EL (cell line): ENCODE measurements at places on chromosomes 7 and 10.

- no peak for DNase-seq
Measured at GRCh38 chr7:37247861-37248260, 200.8 kb downstream of the ELMO1 start.

DNA sequence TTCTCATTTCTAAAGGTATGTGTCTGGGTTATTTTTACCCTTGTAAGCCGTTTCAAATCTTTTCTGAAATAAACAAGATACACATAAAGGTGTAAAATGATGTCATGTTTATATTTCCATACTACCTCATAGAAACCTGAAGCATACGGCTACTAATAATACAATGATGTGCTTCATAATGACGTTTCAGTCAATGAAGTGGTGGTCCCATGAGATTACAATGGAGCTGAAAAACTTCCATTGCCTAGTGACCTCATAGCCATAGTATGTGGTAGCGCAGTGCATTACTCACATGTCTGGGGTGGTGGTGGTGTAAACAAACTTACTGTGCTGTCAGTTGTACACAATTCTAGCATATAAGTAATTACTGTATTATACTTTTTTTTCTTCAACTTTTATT is 24.9 kb downstream of the EPDR1 start:
- no peak for DNase-seq

GRCh38 chr10:125479059-125479458 is 203.9 kb downstream of the TEX36 start:
- no peak for DNase-seq

GRCh38 chr7:116331020-116331419 is 120.7 kb downstream of the TES start:
- peak; percentile 41 for DNase-seq

GRCh38 chr10:1210667-1211066 is 154.5 kb downstream of the WDR37 start:
- no peak for DNase-seq

GRCh38 chr7:44976746-44977196 is 2.0 kb downstream of the MYO1G start:
- DNase-seq, result no peak

DNA sequence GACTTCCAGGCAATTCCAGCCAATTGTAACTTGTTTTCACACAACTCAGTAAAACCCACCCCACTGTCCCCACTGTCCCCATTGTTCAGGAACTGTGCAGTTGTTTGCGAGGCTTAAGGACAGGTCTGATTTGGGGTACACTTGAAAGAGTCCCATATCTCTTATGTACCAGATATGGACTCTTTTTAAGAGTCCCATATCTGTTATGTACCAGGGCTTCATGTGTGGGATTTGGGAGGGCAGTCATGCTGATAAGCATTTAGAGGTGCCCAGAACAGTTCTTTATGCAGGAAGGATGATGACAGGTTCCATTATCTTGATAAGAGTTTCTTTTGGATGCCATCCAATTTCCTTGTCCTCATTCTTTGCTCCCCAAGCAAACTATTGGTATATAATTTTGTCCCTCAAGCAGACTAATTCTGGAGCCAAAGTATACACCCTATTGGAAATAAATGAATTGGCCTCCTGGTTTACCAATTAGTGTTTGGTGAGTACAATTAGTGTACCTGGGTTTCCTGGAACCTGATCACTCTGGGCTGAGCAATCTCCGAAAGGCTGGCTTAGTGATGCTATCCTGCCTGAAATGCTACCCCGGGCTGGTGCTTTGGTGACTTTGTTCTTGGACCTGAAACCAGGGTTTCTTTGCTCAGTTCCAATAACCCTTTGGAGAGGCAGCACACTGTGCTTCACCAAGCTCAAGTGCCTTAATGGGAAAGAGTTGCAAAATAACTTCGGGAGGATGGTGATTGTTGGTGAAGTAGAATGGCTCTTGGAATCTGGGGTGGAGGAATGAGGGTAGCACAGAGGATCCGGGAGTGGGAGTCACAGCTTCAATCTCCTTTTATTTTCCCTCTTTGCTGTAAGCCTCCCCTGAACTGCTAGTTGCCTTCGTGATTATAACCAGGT is 6.2 kb upstream of the DMBT1 start:
- DNase-seq, result no peak

- DNase-seq, result no peak
Measured at GRCh38 chr7:27890205-27890849, 150.4 kb downstream of the TAX1BP1 start.

- DNase-seq, result peak; percentile 9
Measured at GRCh38 chr10:6269953-6270867, 67.5 kb downstream of the PFKFB3 start.

- DNase-seq, result no peak
Measured at GRCh38 chr7:128104108-128104742, 73.0 kb upstream of the LRRC4 start.

GRCh38 chr7:109178342-109178741 is 608.7 kb downstream of the DNAJB9 start:
- no peak for DNase-seq

- peak; percentile 20 for DNase-seq
Measured at GRCh38 chr10:120600871-120601649, 144.0 kb downstream of the PLPP4 start.

GRCh38 chr7:132492823-132493445 is 83.3 kb downstream of the PLXNA4 start:
- DNase-seq, result no peak

DNA sequence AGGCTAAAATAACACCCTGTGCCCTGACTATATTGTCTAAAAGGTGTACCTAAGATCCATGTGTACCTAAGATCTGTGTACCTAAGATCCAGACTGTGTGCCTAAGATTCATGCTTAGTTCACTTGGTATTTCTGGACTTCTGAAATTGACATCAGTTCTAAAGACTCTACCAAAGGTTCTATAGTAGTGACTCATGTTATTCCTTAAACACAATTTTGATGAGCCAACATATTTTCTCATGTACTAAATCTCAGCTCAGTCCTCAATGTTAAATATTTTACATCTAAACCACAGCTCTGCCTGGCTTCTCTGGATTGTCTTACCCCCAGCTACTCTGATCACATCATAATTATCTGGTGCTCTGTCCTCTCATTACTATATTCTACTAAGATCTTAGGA is 802.3 kb upstream of the SORCS1 start:
- no peak for DNase-seq

DNA sequence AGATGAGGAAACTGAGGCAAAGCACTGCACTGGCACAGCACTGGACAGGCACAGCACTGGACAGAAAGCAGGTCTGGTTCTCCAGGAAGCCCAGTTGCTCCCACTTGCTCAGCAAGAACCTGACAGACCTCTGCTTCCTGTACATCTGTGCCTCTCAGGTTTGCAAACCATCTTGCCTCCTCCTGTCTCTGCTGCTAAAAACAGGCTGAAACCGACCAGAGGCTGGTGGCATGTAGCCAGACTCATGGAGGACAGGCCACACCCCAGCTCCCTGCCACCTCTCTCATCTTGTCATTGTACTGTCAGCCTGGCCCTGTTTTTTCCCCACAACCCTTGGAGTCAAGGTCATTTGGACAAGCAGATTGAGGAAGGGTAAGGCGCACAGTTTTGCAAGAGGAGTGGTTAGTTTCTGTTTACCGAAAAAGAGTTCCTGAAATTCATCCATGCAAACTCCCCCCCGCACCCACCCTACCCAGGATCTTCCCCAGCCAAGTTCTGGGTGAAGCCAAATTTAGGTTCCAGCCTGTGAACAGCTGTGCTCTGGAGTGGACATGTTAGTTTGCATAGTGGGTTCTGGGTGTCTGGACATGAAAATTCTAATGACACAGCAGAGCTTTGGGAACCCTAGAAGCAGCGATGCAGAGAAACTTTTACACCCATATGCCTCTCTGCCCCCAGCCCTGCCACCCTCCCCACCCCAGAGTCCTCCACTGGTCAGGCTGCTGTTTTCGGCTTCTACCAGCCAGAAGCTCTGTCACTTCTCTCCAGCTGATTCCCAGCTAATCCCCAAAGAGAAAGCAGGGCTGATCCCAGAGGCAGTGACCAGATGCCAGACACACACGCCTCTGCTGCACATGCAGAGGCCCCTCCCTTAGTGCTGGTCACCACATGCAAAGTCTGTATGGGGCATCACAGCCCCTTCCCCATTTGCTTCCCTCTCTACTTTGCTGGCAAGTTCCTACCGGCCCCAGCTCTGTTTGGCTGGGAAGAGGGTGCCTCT is 8.5 kb upstream of the C10orf105 start:
- no peak for DNase-seq

DNA sequence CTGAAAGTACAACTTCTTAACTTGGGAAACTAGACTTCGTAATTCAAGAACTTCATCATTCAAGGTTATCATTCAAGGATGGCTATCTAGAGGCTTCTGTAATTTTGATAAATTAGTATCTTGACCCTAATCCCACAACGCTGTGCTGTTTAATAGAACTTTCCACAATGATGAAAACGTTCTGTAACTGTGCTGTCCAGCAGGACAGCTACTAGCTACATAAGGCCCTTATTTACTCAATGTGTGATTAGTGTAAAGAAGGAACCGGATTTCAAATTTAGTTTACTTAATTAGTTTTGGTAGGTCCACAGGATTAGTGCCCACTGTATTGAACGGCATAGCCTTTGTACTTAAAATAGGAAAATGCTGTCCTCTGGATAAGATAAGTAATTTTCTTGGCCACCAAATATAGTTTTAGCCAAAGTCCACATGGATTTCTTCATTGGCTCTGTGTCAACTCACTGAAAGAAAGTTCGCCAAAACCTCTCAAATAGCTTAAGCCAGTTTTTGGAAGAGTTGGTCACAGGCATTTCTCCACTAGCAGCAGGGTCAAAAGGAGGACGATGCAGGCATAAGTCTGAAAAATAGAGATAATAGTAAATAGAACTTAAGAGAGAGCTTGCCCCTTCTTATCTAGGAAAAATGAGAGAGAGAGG is 17.3 kb downstream of the DGKI start:
- DNase-seq, result no peak

DNA sequence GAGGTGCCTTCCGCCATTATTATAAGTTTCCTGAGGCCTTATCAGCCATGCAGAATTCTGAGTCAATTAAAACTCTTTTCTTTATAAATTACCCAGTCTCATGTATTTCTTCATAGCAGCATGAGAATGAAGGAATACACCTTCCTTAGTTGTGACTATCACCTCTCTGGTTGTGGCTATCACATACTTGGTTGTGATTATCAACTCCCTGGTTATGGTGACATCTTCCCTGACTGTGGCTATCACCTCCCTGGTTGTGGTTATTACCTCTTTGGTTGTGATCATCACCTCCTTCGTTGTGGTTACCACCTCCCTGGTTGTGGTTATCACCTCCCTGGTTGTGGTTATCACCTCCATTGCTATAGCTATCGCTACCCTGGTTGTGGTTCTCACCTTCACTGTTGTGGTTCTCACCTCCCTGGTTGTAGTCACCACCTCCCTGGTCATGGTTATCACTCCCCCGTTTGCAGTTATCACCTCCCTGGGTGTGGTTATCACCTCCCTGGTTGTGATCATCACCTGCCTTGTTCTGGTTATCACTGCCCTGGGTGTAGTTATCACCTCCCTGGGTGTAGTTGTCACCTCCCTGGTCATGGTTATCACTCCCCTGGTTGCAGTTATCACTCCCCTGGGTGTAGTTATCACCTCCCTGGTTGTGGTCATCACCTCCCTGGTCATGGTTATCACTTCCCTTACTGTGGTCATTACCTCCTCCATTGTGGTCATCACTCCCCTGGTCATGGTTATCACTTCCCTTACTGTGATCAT is 105.9 kb downstream of the GPR26 start:
- no peak for DNase-seq

GRCh38 chr10:62133618-62134017 is 135.0 kb downstream of the RTKN2 start:
- no peak for DNase-seq

- DNase-seq, result no peak
Measured at GRCh38 chr7:128812514-128813168, 17.6 kb upstream of the FLNC start.

GRCh38 chr10:60572511-60573194 is 183.0 kb upstream of the ANK3 start:
- DNase-seq, result peak; percentile 29

DNA sequence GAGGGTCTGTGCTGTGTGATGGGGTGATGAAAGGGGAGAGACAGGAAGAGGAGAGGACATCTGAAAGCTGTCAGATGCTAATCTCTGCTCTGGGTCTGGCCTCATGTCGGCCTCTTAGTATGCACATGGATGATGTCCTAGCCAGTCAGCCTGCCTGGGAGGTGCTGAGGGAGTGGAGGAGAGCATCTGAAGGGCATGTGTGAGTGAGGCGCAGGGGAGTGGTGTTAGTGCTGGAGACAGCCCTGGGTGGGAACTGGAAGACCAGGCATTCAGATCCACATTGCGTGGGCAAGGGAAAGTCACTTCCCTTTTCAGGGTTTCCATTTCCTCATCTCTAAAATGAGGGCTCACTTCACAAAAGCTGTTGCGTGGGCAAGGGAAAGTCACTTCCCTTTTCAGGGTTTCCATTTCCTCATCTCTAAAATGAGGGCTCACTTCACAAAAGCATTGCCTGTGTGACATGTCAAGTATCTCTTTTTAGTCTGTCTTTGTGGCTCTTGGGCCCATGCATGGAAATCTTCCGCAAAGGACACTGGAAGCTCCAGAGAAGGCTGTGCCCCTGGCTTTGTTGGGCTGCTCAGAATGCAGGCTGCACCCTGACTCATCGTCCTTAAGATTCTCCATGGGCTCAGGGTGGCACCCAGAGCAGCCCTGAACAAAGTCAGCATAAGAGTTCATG is 10.0 kb downstream of the SFTPD start:
- no peak for DNase-seq

DNA sequence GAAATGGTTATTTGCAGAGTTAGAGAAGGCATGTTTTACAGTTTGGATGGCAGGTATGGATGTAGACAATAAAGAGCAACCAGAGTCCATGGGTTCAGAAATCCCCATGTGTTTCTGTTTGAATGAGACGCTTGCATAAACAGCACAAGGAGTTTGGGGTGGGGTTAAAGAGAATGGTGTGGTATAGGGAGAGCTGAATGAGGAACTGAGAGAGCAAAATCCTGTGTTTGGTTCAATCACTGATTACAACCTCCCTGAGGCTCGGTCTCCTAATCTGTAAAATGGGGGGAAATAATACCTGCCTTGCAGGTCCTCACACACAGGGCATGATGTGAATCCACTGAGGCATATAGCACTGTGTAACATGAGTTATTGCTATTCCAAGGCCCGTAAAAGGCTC is 23.7 kb downstream of the CAV1 start:
- no peak for DNase-seq

DNA sequence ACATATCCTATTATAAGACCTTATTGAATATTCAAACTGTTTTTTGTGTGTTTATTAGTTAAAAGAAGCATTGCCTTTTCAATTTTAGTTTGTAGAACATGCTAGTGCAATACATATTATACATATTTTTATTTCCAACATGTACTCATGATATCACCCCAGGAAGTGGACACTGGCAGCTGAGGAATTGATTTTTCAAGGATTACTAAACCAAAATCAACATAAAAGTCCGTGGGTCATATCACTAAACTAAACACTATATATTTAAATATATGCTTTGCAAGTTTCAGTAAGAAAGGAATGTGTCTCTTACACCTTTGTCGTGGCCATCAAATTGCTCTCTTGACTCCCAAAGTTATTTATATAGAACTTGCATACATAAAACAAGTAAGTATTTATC is 185.2 kb downstream of the AGMO start:
- no peak for DNase-seq
